ENCODE measurements at places on chromosomes 12 and 14. TPM values are rescaled to one million over a fixed set of nuclear protein-coding genes. Genes with fewer than 3 reads are reported as not detected.

The PSMC6 gene
- total RNA-seq, result 144 TPM

The CDKN3 gene
- 53.4 TPM for total RNA-seq

- no peaks in the 10 kb centered on the region for H3K27me3 ChIP-seq
- H3K4me1 ChIP-seq, result peaks cover 11% of the 10 kb centered on the region
- H3K4me3 ChIP-seq, result no peak overlapping the region
- no peak for DNase-seq
- H3K27ac ChIP-seq, result no peak overlapping the region
Measured at GRCh38 chr14:75825147-75825592, 156.6 kb downstream of the TGFB3 start.

The HOXC6 gene
- total RNA-seq, result not detected

The IKZF4 gene
- 34.8 TPM for total RNA-seq

- H3K4me1 ChIP-seq, result no peaks in the 10 kb centered on the region
- peaks cover 38% of the 10 kb centered on the region for H3K27me3 ChIP-seq
- H3K27ac ChIP-seq, result no peak overlapping the region
- no peaks in the 10 kb centered on the region for H3K36me3 ChIP-seq
- no peak overlapping the region for H3K4me3 ChIP-seq
Measured at GRCh38 chr12:51904951-51905470, 2.3 kb upstream of the ACVRL1 start.

DNA sequence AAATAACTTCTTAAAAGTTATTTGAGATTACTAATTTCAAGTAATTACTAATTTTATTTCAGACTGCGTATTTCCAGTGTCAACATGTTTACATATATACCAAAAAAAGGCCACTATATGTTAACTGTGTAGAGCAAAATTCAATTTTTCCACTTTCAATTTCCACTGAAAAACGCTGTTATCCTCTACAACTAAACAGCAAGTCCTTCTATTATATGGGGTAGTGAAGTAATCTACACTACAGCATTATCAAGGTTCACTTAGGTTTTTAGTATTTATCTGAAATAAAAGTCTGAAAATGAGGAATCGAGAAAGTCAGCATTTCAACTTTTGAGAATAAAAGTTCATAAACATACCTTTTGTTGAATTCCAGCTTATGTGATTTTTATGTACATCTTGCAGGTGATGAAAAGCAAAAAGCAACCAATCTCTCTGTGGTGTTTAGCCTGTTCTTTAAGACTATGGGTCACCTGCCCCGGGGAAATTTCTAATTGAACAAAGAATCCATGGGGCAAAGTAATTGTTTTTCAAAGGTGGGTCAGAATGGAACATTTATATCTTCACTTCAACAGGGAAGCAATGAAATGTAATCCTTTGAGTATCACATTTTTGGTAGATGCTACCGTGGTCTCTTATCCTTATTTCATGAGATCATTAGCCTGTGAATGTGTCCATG lies 3.3 kb downstream of the BTG1 start:
- no peak for DNase-seq
- H3K4me3 ChIP-seq, result peak overlapping the region; percentile 98
- peaks cover 47% of the 10 kb centered on the region for H3K4me1 ChIP-seq

DNA sequence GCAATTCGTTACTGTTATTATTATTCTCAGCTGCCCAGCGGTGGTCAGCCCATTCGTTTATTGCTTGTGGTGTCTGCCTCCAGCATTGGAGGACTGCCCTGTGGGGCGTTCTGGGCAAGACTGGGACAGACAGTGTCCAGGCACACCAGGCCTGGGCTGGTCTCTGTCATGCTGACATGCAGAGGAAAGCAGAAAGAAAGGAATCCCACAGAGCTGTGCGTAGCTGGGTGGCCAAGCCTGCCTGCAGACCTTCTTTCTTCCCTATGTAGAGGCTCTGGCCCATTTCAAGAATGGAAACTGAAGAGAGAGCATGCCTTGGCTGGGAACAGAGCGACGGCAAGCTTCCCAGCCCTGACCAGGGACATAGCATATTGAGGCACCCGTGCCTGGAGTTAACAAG lies 525.3 kb upstream of the TBX3 start:
- no peaks in the 10 kb centered on the region for H3K4me1 ChIP-seq
- DNase-seq, result no peak
- H3K27me3 ChIP-seq, result no peaks in the 10 kb centered on the region
- H3K27ac ChIP-seq, result no peak overlapping the region

GRCh38 chr12:65113621-65114035 lies 7.5 kb downstream of the WIF1 start:
- no peak for DNase-seq
- H3K4me3 ChIP-seq, result no peak overlapping the region
- H3K27ac ChIP-seq, result no peak overlapping the region
- H3K4me1 ChIP-seq, result no peaks in the 10 kb centered on the region
- H3K36me3 ChIP-seq, result no peaks in the 10 kb centered on the region

The MUCL1 gene
- not detected for total RNA-seq

- H3K27me3 ChIP-seq, result no peaks in the 10 kb centered on the region
- H3K36me3 ChIP-seq, result peaks cover 66% of the 10 kb centered on the region
- no peak for DNase-seq
- no peaks in the 10 kb centered on the region for H3K4me1 ChIP-seq
Measured at GRCh38 chr12:7203109-7203508, 13.6 kb downstream of the PEX5 start.

GRCh38 chr12:54416687-54417603 lies 2.1 kb downstream of the ITGA5 start:
- peak overlapping the region; percentile 85 for H3K27ac ChIP-seq
- DNase-seq, result no peak
- H3K27me3 ChIP-seq, result peaks cover 10% of the 10 kb centered on the region

The OR4K1 gene
- not detected for total RNA-seq

DNA sequence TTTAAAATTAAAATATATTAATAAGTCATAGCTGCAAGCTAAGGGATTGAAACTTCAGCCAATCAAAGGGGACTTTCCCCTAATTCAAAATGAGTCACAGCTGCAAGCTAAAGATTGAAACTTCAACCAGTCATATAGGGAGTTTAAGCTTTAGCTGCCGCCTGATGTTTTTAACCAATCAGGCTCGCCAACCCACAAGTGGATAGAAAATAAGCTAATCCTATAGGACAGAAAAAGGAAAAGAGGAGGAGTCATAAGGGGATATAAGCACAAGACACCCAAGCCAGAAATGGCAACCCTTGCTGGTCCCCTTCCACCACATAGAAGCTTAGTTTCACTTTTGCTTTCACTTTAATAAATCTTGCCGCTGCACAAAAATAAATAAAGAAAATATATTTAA lies 1154.6 kb downstream of the GALC start:
- H3K27me3 ChIP-seq, result no peaks in the 10 kb centered on the region
- no peaks in the 10 kb centered on the region for H3K4me1 ChIP-seq
- H3K36me3 ChIP-seq, result no peaks in the 10 kb centered on the region
- no peak overlapping the region for H3K4me3 ChIP-seq
- DNase-seq, result no peak
- no peak overlapping the region for H3K27ac ChIP-seq

GRCh38 chr12:29425722-29426121 lies 44.8 kb upstream of the ERGIC2 start:
- no peak overlapping the region for H3K27ac ChIP-seq
- no peak for DNase-seq
- H3K4me1 ChIP-seq, result peaks cover 2% of the 10 kb centered on the region
- H3K36me3 ChIP-seq, result no peaks in the 10 kb centered on the region
- H3K4me3 ChIP-seq, result no peak overlapping the region

DNA sequence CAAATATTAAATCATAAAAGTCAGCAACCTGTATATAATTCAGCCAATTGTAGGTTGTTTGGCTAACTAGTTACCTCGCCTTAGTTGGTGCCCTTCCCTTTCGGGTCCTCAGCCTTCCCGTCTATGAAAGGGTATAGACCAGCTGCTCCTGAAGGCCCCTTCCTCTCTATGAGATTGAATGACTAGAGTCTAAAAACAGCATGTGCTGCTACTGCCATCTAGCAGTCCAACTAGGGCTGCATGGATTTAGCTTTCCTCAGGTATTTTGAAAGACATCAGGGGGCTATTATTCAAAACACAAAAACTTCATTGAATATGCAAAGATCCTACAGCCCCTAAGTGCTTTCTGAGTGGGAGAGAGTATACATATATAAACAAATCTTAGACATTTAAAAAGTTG lies 37.0 kb upstream of the TMEM263 start:
- H3K4me3 ChIP-seq, result no peak overlapping the region
- no peak overlapping the region for H3K27ac ChIP-seq
- peaks cover 22% of the 10 kb centered on the region for H3K27me3 ChIP-seq
- H3K36me3 ChIP-seq, result no peaks in the 10 kb centered on the region
- peaks cover 21% of the 10 kb centered on the region for H3K4me1 ChIP-seq

The MANSC4 gene
- not detected for total RNA-seq

- no peaks in the 10 kb centered on the region for H3K36me3 ChIP-seq
- H3K27me3 ChIP-seq, result no peaks in the 10 kb centered on the region
- H3K4me3 ChIP-seq, result no peak overlapping the region
- H3K27ac ChIP-seq, result no peak overlapping the region
Measured at GRCh38 chr12:123873793-123874192, 98.8 kb downstream of the CCDC92 start.

- peaks cover 74% of the 10 kb centered on the region for H3K27me3 ChIP-seq
- H3K4me3 ChIP-seq, result no peak overlapping the region
- DNase-seq, result no peak
- no peaks in the 10 kb centered on the region for H3K36me3 ChIP-seq
- H3K27ac ChIP-seq, result peak overlapping the region; percentile 33
Measured at GRCh38 chr14:36522347-36522971, 2.4 kb upstream of the NKX2-1 start.

The FGF6 gene
- total RNA-seq, result not detected

- no peak overlapping the region for H3K27ac ChIP-seq
- peaks cover 35% of the 10 kb centered on the region for H3K27me3 ChIP-seq
- H3K4me1 ChIP-seq, result peaks cover 5% of the 10 kb centered on the region
- no peak for DNase-seq
- no peaks in the 10 kb centered on the region for H3K36me3 ChIP-seq
- no peak overlapping the region for H3K4me3 ChIP-seq
Measured at GRCh38 chr12:64821116-64821630, 3.3 kb upstream of the TBC1D30 start.

The TEX52 gene
- not detected for total RNA-seq

GRCh38 chr12:130788515-130788914 lies 50.5 kb downstream of the STX2 start:
- DNase-seq, result no peak
- no peak overlapping the region for H3K27ac ChIP-seq
- no peak overlapping the region for H3K4me3 ChIP-seq
- H3K27me3 ChIP-seq, result no peaks in the 10 kb centered on the region

DNA sequence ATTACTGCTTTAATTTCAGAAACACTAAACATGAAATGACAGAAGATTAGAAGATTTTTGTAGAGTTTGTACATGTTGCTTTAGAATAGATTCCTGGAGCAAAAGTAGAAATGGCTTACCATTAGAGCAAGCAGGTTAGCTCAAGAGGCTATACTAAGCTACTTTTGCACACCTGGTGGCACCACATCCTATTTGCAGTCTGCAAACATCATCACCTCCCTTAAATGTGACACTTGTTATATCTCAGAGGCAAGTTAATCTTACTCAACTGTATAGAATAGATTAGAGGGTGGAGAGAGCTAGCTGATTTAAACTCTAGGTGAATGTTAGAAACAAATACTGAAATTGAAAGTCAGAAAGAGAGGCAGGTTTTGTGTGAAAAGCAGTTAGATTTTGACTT lies 30.7 kb upstream of the OR4E1 start:
- peaks cover 17% of the 10 kb centered on the region for H3K27me3 ChIP-seq
- H3K27ac ChIP-seq, result no peak overlapping the region
- no peak for DNase-seq

The GOLT1B gene
- total RNA-seq, result 46.1 TPM

DNA sequence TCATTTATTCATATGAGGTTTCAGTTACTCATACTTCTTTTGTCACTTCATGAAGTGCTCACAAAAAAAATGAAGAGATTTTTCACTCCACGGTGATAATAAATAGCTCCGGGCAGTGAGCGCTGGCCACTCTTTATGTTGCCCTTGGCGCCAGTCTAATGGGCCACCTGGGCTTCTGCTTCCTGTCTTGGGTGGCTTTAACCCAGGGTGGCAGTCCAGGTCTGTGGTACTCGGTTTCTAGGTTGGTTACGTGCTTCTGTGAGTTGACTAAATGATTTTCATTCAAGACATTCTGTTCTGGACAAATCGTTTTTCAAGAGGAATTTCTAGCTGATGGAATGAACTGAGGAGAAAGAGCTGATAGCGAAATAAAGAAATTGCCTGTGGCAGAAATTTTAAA lies 34.6 kb upstream of the NID2 start:
- no peak for DNase-seq
- no peak overlapping the region for H3K4me3 ChIP-seq

Measured in activated T-helper 2 cell treated with anti-CD3 and anti-CD28 coated beads, Interferon-gamma antibody, Interleukin-2, Interleukin-4, amounts not matched to agents 10 μg/mL and 5 μg/mL and 100 μg/mL, durations not matched to agents 14 hours and 24 hours and 36 hours (primary cell).